ENCODE measurements at places on chromosomes 1 and 21.
A peak's percentile ranks its signal among the peaks of the same experiment; 100 is the strongest.

DNA sequence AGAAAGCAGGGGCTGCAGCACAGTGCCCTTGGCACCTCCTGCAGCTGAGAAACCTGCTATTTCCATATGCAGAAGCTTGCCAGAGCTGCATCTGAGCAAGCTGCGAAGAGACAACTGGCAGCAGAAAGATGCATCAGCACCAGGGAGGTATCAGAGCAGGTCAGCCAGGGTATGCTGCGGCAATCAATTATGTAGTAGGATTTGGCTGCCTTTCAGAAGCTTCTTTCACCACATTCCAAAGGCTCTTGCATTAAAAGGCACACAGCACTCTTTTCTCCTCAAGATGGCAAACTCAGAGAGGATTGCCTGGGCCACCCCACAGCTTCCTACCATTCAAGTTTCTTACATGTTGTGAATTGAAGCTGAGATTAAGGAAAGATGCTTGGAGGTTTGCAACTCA is 47.6 kb upstream of the RAP1A start:
- DNase-seq: no peak

- DNase-seq: no peak
Observed at GRCh38 chr1:209064850-209065706, 518.4 kb upstream of the CAMK1G start.

GRCh38 chr21:44395260-44395659 is 41.8 kb downstream of the TRPM2 start:
- no peak for DNase-seq

DNA sequence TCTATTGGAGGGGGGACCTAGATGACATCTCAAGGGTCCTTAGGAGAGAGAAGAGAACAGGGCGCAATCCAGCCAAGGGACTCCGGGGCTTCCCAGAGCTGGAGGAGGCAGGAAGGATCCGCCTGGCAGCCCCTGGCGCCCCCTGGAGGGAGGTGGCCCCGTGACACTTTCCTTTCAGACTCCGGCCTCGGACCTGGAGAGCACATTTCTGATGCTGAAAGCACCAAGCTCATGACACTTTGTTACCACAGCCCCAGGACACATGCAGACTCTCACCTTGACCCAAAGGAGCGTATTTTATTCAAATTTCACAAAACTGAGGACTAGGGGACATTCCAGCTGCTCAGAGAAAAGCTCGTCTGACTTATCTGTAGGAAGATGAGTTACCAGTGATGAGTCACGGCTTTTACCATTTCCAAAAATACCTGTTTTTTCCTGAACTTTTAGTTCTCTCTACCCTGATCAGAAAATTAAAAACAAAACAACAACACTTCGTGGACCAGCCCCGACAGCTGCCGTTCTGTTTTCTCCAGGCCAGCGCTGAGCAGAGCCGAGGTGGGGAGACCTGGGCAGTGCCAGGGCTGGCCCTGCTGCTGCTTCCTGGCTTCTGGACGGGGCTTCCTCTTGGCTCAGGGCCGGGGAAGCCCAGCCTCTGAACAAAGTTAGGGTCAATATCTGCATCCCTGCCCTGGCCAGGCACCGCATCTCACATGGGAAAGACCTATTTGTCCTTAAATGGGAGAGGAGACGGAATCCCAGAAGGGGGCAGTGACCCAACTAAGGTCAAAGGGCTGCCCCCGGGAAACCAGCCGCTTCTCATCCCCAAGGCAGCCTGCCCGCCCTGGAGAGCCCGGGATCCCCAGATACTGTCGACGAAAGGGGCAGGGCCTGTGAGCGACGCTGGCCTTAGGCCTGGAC is 21.6 kb upstream of the POFUT2 start:
- DNase-seq: peak; percentile 59

GRCh38 chr1:45543581-45544417 is 6.8 kb upstream of the AKR1A1 start:
- peak; percentile 69 for DNase-seq

DNA sequence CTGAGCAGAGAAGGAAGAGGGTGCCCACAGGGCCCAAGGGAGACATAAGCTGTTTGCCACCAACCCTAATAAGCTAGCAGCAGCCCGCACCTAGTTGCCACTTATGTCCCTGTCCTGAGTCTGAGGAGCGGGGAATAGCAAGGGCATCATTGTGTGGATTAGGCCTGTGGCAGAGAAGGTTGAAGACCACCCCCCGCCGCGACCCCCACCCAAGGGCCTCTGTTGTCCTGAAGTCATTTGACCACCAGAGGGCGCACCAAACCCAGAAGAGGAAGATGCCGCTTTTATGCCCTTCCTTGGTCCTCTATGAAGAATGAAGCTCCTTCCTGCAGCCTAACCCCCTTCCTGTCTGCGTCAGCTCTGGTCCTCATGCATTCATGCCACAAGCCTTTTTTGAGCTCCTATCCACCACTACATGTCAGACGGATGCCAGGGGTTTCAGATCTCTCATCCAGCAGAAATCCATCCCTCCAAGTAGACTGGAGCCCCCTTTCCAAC is 16.6 kb downstream of the RHBG start:
- DNase-seq: peak; percentile 72

DNA sequence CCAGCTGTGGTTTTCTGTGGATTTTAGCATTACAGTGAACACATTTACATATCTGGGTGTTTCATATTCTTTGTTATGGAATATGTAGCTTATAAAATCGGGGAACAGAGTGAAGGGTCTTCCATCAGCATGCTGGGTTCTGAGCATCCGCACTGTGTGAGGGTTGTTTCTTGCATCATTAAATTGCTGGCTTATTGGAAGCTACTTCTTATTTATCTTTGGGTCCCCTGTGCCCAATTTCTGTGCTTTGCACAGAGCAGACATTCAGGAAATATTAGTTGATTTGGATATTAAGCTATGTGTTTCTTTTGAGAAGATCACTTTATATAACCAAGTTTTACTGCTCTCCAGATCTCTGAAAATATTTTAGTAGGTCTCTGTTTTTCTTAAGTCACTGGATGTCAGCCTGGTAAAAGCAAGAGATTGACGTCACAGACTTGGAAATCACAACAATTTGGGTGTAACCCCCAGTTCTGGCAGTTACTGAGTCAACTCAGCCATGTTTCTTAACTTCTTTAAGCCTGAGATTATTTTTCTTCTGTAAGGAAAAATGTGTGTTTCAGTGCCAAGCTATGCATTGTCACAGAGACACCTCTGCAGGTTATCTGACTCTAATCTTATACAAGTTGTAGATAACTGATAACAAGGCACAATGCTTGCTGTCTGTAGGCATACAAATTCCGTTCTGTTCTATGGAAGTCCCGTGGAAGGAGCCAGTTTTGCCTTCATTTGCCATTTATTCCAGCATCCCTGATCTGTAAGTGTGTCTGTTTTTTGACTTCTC is 258.3 kb upstream of the KAZN start:
- no peak for DNase-seq

GRCh38 chr1:206498685-206499084 is 8.6 kb upstream of the RASSF5 start:
- no peak for DNase-seq

DNA sequence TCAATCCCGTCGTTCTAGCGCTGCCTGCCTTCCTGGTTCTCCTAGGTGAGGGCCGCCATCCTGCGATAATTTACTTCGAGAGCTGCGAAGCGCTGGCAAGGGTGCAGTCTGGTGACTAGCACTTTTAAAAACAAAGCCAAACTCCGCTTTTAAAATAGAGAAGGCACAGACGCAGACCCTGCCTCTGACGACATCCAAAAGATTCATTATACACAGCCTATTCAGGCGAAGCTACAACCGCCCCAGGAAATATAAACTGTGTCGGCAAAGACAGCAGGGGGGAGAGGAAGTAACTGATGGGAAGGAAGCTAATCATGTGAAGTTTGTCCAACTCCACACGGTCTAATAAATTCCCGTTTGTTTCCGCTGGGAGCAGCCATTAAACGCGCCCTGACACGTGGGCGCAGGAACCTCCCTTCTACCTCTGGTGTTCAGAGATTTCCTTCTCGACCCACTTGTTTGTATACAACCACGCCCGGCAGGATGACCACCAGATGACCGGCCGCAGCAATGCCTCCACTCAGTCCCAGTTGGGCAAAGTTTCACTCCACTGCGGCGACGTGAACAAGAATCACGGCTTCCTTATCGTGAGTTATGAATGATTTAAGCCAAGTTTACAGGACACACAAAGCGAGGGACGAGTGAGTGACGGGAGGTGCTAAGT is 1.3 kb downstream of the GNG12 start:
- DNase-seq: no peak

- no peak for DNase-seq
Observed at GRCh38 chr21:45151445-45152160, 77.2 kb downstream of the ADARB1 start.

- no peak for DNase-seq
Observed at GRCh38 chr1:86972262-86972661, 57.8 kb downstream of the HS2ST1 start.

DNA sequence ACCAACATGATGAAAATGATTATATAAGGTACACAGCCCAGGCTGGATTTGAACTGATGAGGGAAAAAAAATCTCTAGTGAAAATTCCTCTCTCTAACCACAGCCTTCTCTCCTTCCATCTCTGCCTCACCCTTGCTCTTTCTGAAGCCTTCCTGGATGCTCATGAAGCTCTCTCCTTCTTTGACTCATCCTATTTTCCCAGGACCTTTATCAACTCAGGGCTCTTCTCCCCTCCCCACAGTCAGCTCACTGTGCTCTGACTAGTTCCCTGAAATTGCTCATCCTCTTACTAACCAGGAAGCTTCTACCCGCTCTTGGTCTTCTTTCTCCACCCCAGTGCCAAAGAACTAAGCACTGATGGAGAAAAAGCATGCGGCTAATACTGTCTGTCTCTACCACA is 46.4 kb upstream of the ERG start:
- no peak for DNase-seq

GRCh38 chr1:52558941-52559340 is 6.0 kb upstream of the TUT4 start:
- no peak for DNase-seq

- DNase-seq: no peak
Observed at GRCh38 chr1:42743317-42744147, 3.5 kb upstream of the CLDN19 start.

- no peak for DNase-seq
Observed at GRCh38 chr1:193462629-193463320, 276.4 kb upstream of the B3GALT2 start.

- DNase-seq: no peak
Observed at GRCh38 chr1:117795190-117795589, 134.2 kb downstream of the GDAP2 start.

- no peak for DNase-seq
Observed at GRCh38 chr1:206442101-206442500, 28.2 kb upstream of the IKBKE start.

DNA sequence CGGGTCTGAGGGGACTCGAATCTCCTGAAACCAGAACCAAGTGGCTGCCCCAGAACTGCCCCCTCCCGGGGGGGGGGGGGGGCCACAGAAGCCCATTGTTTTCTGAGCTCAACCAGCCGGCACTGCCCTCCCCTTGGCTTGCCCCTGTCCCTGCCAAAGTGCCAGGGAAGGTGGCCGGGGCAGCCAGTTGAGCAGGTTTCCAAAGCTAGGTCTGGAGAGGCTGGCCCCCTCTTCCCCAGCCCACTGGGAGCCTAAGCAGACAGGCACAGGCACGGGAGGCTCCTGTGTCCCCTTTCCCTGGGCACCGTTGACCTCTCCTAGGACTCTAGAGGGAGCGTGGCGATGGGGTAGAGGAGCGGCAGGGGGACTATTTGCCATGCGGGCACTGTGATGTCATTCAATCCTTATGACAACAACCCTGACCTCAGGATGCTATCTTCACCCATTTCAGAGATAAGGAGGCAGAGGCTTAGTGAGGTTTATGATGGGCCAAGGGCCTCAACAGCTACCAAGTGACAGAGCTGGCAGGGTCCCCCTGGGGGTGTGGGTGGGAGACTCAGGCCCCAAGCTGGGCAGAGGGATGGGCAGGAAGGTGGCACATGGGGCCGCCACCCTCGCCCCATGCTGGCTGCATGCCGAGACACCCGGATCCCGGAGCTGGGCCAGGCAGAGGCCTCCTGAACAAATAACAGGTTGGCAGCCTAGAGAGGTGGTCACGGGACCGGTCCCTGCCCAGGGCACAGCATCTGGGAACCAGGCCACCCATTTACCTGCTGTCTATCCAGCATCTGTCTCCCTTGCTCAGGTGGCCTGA is 35.0 kb downstream of the RAP1GAP start:
- DNase-seq: no peak
